Spinal cord (tissue), 10 donors: ENCODE measurements at places on chromosomes 12 and 14. TPM values are rescaled to one million over a fixed set of nuclear protein-coding genes. Genes with fewer than 3 reads are reported as not detected.

DNA sequence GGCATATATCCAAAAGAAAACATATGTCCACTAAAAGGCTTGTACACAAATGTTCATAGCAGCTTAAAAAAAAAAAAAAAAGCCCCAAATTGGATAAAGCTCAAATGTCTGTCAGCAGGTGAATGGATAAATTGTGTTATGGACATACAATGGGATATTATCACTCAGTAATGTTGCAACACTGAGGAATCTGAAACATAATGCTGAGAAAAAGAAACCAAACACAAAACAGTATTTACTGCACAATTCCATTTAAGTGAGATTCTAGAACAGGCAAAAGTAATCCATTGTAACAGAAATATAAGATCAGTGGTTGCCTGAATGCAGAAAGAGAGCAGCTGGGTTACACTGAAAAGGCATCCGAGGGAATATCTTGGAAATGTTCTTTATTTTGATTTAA is 117.9 kb downstream of the SLC15A5 start:
- no peak for DNase-seq

AKAP5 gene
- polyA plus RNA-seq: 6.8 TPM

NUAK1 gene
- 30.4 TPM for polyA plus RNA-seq

SLC5A8 gene
- 0.71 TPM for polyA plus RNA-seq

- DNase-seq: no peak
Measured at GRCh38 chr12:66197495-66197921, 8.5 kb downstream of the IRAK3 start.

- no peak for DNase-seq
Measured at GRCh38 chr12:26331960-26332359, 136.6 kb downstream of the SSPN start.

GRCh38 chr12:105850103-105850968 is 288.4 kb downstream of the NUAK1 start:
- DNase-seq: no peak

ADAMTS20 gene
- polyA plus RNA-seq: 0.51 TPM

DNA sequence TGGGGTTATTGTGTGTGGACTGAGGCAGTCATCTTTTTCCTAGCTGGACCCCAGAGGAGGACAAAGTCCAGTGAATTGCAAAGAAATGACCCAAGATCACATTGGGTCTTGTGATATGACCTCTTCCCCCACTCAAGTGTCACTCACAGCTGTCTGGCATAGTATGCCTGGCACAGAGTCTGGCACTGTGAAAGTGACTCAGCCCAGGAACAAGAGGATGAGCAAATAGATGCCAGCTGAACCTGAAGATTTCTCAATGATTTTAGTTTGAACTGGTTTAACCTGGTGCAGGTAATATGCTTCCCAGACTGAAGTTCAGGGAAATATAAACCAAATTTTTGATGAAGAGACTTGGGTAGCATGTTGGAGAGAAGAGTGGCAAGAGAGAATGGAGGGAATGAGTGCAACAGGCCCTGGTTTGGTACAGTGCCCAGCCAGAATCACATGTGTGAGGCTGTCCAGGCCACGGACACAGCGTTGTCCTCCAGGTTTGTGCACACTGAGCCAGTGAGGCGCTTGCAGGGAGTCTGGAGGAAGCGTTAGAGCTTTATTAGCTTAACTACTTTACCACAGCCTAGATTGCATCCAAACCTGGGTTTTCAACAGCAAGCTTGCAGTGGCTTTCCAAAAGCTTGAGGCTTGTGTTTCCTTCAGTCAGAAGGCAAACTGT is 332.9 kb downstream of the NUAK1 start:
- DNase-seq: no peak

DNA sequence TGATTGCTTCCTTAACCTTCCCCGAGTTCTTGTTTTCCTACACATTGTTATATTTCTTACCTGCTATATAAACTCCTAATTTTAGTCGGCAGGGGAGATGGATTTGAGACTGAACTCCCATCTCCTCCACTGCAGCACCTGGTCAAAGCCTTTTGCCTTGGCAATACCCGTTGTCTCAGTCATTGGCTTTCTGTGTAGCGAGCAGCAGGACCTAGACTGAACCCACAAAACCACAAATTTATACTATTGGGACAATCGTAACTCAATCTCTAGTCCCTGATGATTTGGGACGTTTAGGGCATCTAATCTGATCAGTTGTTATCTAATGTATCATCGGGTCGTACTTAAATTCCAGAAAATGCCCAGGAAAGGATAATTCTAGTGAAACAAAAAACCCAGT is 37.8 kb upstream of the BAZ1A start:
- DNase-seq: no peak

BCL11B gene
- 12.9 TPM for polyA plus RNA-seq

AMDHD1 gene
- polyA plus RNA-seq: 0.33 TPM

DNA sequence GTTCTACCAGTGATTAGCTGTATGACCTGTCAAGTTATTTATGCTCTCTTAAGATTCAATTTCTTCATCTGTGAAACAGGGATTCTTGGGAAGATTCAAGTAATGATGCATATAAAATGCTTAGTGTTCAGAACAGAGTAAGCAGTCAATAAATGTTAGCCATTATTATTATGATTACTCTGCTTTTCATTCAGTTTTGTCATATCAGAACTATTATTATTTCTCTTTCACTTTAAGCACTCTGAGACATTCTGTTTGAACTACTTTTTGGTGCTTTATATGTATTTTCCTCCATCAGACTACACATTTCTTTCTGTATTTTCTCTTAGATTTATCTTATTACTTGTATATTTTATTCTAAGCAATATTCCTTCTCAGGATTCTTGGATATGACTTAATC is 81.2 kb downstream of the CFAP54 start:
- no peak for DNase-seq

- no peak for DNase-seq
Measured at GRCh38 chr12:106861984-106862916, 87.8 kb downstream of the RIC8B start.

CLEC4D gene
- not detected for polyA plus RNA-seq

GRCh38 chr12:113054948-113055486 is 1.5 kb upstream of the DTX1 start:
- DNase-seq: no peak

ERBB3 gene
- polyA plus RNA-seq: 70.1 TPM

DNA sequence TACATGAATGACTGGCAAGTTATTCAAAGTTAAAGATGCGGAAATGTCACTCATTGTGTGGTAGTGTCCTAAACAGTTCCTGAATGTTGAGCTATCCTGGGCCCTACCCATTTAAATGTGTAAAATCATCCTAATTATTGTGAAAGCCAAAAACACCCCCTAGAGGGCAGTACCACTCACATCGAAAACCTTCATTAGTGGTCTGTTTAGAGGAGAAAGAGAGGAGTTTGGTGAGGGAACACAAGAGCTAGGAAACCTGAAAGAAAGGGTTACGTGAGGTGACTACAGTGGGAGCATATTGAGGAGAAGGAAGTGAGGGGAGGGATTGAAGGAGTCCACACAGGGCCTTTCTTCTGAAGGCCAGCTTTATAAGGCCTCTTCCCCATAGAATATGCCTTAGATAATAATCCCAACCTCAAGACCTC is 2.5 kb upstream of the TEP1 start:
- peak; percentile 70 for DNase-seq

- no peak for DNase-seq
Measured at GRCh38 chr14:67999290-67999689, 179.7 kb downstream of the RAD51B start.

DEGS2 gene
- 7.4 TPM for polyA plus RNA-seq

CLEC9A gene
- polyA plus RNA-seq: 0.30 TPM

GRCh38 chr14:32478050-32478449 is 149.0 kb downstream of the AKAP6 start:
- no peak for DNase-seq

GRCh38 chr14:56394826-56395530 is 184.6 kb upstream of the TMEM260 start:
- DNase-seq: no peak

TCL1B gene
- polyA plus RNA-seq: not detected

GRCh38 chr12:54439521-54440255 is 20.6 kb upstream of the ITGA5 start:
- DNase-seq: no peak

GRCh38 chr12:115375186-115375991 is 691.4 kb upstream of the TBX3 start:
- no peak for DNase-seq

DNA sequence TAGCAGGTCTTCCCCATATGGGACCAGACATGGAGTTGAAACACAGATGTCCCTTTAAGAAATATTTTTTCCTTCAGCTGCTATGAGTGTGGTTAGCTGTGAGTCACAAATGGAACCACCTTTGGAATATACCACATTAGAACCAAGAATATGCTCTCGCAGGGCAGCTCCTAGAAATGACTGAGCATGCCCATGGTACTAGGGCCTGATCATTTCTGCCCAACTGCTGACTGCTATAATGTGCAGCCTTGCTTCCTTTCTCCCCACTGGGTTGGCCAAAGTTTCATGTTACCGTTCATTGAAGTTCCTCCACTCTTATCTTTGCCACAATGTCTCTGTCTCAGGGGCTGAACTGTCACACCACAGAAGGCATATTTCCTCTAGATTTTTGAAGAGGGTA is 1074.6 kb downstream of the FLRT2 start:
- DNase-seq: no peak

DNA sequence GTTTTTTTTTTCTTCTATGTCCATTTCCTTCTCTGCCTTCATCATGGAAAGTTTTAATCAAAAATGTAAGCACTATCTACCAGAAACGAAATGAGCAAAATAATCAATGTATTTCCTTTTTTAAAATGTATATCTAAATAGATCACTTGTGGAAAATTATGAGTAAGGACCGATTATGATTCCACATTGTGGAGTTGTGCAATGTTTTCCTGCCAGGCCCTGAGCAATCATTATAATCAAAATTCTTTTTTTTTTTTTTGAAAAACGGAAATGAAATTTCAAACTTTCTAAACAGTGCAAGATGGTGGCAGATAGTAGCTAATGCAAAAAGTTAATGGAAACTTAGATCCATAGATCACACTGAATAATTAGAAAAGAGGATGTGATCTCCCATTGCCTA is 1074.6 kb upstream of the TMEM132C start:
- no peak for DNase-seq

- no peak for DNase-seq
Measured at GRCh38 chr12:43052441-43052840, 462.9 kb upstream of the PRICKLE1 start.
